Mesenteric fat pad (tissue), 1 donor: ENCODE measurements at places on chromosomes 2 and 18.

- no peak for DNase-seq
These were observed 27.4 kb downstream of the HS6ST1 start for GRCh38 chr2:128291161-128291843.

- DNase-seq = no peak
These were observed 56.9 kb downstream of the LIMS1 start for GRCh38 chr2:108591163-108591562.

DNA sequence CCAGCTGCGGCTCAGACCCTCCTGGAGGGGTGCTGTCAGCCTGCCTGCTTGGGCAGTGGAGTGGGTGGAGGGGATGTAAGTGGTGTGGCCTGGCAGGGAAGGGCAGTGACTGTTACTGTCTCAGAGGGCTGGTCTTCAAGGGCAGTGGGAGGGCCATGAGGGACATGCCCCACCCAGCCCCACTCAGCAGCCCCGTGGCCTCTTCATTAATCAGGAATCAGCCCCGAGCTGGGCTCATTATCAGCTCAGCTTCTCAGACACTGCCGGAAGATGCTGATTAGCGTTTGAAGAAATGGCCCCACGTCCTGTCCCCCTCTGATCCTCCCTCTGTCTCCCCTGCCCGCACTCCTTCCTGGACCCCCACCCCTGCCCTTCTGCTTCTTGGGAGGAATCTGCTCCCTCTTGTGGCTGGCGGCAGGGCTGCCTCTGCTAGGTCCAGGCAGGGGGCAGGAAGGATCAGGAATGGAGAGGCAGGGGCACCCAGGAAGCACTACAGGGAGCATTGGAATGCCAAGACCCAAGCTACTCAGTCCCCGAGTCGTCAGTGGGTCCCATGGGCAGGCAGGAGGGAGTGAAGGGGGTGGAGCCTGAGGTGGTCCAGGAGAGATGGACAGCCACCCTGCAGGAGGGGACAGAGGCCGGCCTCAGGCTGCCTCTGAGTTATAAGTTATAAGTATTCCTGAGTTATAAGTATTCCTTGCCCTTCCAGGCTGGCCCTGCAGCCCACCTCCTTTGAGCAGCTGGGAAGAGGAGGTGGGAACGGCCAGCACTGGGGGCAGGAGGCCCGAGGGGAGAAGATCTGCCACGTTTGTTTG, 7.0 kb downstream of the ASIC4 start:
- DNase-seq = no peak

DNA sequence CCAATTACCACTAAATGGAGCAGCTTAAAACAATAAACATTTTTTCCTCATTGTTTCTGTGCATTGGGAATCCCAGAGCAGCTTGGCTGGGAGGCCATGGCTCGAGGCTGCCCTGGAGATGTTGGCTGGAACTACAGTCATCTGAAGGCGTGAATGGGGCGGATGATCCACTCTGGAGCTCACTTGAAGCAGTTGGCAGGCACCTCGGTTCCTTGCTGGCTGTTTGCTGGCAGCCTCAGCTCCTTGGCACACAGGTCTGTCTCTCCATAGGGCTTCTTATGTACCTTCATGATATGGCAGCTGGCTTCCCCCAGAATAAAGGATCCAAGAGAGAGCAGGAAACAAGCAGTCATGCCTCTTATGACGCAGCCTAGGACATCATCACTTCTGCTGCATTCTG, 227.0 kb upstream of the COPS8 start:
- DNase-seq = peak; percentile 83

DNA sequence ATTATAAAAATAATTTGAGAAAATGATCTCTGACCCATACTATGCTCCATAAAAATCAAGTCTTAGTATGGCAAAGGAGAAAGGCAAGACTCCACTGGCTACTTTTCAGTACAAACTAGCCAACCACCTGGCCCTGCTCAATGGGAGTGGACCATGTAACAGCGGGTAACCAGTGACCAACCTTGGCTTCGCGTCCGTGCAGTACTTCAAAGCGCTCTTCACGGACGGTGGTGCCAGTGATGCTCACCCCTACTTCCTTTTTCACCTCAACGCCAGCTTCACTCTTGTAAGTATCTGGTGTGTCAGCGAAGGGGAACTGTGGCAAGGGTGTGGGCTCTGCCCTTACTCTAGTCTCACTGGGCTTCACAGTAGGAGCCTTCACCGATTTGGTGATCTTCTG, 23.3 kb downstream of the TTN start:
- DNase-seq = no peak

DNA sequence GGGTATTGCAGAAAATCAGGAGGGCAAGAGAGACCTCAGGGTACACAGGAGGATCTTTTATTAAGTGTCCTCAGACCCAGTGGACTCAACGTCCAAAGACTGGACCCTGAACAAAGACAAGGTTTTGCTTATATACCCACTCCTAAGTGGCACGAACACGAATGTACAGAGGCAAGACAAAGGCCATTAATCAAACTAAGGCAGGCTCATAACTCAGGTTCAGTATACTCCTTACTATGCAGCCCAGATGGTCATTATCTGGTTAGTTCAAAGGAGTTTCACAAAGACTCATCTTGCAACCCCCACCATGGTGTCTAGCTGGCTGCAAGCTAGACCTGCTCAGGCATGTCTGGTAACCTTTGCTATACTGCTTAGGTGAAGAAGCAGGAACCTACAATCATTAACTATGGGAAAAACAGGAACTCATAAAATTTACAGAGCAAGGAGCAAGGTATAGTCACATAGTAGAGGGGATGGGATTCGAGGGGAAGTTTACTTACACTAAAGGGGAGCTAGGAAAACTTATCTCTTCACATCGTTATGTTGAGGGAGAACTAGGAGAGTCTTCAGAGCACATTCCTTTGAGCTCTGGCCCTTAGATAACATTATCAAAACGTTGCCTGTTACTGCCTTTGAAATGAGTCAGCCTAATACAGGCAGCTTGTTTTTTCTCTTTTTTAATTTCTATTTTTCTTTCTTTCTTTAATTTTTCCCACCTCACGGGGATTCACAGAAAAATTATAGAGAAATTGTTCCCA, 33.9 kb downstream of the SLC4A3 start:
- DNase-seq = no peak

DNA sequence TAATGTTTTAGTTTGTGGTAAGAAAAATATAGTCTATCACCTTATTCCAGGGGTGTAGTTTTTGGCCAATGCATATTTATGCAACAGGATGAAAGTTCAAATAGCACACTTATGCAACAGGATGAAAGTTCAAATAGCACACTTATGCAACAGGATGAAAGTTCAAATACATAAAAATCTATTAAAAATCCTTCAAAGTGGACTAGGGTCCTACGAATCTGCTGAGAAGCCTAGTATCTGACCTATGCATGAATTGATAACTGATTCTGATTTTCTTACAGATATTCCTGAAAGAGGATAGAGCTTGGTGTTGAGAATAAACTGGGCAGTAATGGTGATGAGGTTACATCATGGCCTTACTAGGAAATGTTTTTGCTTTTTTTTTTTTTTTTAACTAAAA, 2.8 kb downstream of the PECR start:
- DNase-seq = no peak

- no peak for DNase-seq
These were observed 318.7 kb downstream of the MEIS1 start for GRCh38 chr2:66753660-66754059.

- DNase-seq = no peak
These were observed 379.0 kb upstream of the NXPH2 start for GRCh38 chr2:139159177-139159576.

- no peak for DNase-seq
These were observed 42.5 kb downstream of the PAX3 start for GRCh38 chr2:222256250-222256649.

DNA sequence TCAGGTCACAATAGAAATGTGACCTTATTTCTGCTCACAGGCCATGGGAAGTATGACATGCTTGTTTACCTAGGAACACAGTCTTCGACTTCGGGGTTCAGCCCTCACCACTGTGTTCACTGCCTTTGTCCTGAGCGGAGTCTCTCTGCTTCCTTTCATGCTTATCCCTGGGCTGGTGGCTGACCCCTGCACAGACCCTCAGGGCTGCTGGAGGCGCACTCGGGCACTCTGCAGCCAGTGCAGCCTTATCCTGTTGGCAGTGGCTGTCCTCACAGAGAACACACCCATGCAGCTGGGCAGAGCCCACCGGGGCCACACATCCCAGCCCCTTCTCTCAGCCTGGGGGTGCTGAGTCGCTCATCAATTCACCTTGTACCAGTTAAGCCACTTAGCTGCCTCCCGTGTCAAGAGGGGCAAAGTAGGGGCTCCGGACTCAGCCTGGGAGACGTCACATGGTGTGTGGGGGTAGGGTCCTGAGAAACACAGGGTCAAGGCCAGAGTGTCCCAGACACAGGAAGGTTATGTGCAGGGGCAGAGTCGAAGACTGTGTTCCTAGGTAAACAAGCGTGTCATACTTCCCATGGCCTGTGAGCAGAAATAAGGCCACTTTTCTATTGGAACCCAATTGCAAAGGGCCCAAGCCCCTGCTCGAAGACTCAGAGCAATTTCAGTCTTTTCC, 107.5 kb downstream of the FAM210A start:
- DNase-seq = no peak

DNA sequence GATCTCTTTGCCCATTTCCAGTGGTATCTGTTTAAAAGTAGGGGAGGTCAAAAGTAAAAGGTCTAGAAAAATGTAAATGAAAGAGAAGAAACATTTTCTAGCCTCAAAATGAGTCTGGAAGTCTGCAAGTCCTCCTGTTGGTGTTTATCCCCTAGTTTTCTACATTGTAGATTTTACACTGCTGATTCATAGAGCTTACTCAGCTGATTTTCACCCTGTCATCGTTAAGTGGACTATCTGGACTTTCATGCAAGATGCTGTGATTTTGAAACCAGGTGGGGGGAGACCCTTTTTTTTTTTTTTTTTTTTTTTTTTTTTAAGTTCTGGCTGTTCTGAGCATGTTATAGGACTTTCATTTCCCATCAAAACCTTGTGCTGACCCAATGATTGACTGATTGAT, 10.3 kb downstream of the HOXD3 start:
- no peak for DNase-seq

- no peak for DNase-seq
These were observed 30.9 kb upstream of the RPL31 start for GRCh38 chr2:100971221-100971620.

GRCh38 chr2:48218169-48218568, 311.8 kb upstream of the STON1 start:
- DNase-seq = no peak

GRCh38 chr2:230793572-230794359, 71.0 kb upstream of the ITM2C start:
- no peak for DNase-seq

DNA sequence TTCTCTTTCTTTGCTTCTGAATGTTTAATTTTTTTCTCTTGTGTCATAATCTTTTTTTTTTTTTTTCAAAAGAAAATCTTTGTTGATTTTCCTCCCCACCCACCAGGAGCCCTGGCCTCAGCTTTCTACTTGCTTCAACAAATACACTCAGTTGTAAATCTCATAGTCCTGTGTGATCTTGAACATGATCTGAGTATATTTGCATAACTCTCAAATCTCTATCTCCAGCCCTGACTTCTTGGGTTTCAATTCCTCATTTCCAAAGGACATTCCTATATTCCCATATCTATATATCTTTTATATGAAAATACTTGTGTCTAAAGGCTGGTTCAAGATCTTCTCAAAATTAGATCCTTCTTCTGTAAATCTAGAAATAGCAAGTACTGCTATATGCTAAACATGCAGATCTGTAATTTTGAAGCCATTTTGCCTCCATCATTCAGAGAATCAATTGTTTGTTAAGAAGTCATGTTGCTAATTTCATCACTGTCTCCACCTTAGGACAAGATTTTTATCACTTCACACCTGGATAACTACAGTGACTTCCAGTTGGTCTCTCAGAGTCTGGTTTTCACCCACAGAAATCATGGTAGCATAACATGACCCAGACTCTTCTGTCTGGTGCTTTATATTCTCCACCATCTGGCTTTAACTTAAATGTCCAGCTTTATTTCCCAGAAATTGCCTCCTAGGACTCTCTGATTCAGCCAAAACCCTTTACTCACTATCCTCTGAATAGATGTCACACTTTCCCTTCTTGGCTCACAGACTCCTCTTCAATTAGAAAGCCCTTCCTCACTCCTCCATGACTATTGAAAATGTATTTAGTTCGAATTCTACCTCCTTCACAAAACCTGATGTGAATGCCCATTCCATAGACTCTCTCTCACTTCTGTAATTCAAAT, 98.1 kb downstream of the ZEB2 start:
- DNase-seq = no peak

DNA sequence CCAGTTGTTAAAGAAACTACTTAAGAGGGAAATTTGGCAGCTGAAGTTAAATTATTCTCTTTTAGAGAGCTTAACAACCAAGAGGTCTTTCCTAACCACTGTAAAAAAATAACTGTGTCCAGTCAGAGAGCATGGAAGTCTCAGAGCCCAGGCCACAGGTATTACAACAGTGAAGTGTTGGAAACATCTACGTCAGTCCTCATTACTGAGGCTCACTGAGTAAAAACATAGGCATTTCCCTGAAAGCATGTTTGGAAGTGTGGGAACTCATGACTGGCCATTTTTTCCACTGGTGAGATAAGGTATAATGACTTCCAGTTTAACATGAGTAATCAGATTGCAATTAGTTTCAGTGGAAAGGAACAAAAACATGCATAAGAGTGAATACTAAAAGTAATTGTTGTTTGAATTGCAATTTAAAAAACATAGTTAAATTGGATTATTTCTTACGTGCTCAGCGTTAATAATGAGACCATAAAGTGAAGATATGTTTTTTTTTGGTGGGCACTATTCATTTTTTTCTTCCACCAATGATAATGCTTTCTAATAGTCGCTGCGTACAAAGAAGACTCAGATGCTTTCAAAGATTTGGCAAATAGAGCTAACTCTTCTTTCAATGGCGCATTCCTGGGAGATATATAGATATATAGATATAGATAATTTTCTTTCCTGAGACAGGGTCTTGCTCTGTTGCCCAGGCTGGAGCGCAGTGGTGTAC, 60.8 kb downstream of the EFEMP1 start:
- DNase-seq = no peak

DNA sequence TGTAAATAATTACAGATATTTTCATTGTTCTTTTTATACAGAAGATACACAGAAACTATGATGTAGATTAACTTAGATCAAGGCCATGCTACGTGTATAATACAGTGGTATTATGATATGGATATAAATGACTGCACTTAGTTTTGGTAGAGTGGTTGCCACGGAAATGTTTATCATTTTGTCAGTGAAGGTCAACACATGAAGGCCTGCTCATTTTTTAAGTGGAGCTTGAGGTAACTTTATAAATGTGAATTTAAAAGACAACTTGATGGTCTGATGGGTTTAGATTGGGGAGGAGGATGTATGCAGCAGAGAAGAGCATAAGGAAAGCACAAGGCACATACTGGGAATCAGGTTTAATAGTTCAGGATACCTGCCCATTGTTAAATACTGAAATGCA, 14.4 kb upstream of the BBS5 start:
- no peak for DNase-seq

GRCh38 chr18:7568426-7568825, 1.3 kb downstream of the PTPRM start:
- peak; percentile 89 for DNase-seq

DNA sequence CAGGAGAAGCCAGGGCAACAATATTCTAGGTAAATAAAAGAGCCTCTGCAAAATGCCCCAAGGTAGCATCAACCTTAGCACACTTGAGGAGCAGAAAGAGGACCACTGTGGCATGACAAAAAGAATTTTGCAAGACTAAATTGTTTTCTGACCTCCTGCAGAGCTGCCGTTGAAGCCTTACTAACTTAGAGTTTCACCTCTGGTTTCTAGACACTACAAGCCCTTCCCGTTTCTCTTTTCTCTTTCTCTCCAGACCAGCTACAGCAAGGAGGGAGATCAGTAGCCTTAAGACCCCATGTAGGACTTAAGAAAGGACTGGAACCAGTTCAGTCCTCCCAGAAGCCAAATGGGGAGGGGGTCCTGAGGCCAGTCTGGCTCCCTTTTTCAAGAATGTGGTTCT, 73.3 kb upstream of the SP3 start:
- DNase-seq = no peak

- DNase-seq = no peak
These were observed 12.0 kb upstream of the IMPACT start for GRCh38 chr18:24414349-24415003.
